ENCODE measurements at places on chromosomes 1 and 21. TPM values are rescaled to one million over a fixed set of nuclear protein-coding genes. Genes with fewer than 3 reads are reported as not detected.

The TSTD1 gene
- total RNA-seq = 95.0 TPM

The ITLN2 gene
- total RNA-seq = 6.3 TPM

The BMP8B gene
- total RNA-seq = 0.22 TPM

The P3H1 gene
- total RNA-seq = 15.6 TPM

The TOR3A gene
- 19.7 TPM for total RNA-seq

The HSD11B1 gene
- 17.2 TPM for total RNA-seq

The SYPL2 gene
- 4.7 TPM for total RNA-seq

The TTC22 gene
- 0.43 TPM for total RNA-seq

The C1orf21 gene
- 78.5 TPM for total RNA-seq

The CBR3 gene
- 8.2 TPM for total RNA-seq

The STYXL2 gene
- total RNA-seq = 60.2 TPM

The LMX1A gene
- total RNA-seq = not detected

The PAX7 gene
- total RNA-seq = not detected

The RPTN gene
- total RNA-seq = not detected

The VASH2 gene
- total RNA-seq = 0.47 TPM

The TP73 gene
- total RNA-seq = 0.16 TPM

The PRMT2 gene
- 60.5 TPM for total RNA-seq

The PLEKHA6 gene
- 25.7 TPM for total RNA-seq

The CLCA4 gene
- not detected for total RNA-seq

The HS2ST1 gene
- 7.7 TPM for total RNA-seq

The FCER1G gene
- total RNA-seq = 16.8 TPM

The OR2L8 gene
- not detected for total RNA-seq

The SLC2A5 gene
- 0.26 TPM for total RNA-seq

The OR2T2 gene
- not detected for total RNA-seq

The SPRR1B gene
- not detected for total RNA-seq

The DUSP10 gene
- 3.3 TPM for total RNA-seq

The HHIPL2 gene
- not detected for total RNA-seq

The PFDN2 gene
- total RNA-seq = 39.9 TPM

The COL6A2 gene
- total RNA-seq = 252 TPM

The SERPINC1 gene
- 0.31 TPM for total RNA-seq

The GORAB gene
- 9.2 TPM for total RNA-seq

The DMRTB1 gene
- not detected for total RNA-seq

The REN gene
- total RNA-seq = 0.83 TPM

The PCAT6 gene
- total RNA-seq = not detected

The LAMC2 gene
- 2.6 TPM for total RNA-seq

The CDC42BPA gene
- 26.0 TPM for total RNA-seq

The DTL gene
- total RNA-seq = 0.08 TPM

The PLA2G2A gene
- total RNA-seq = 1,320 TPM

The KLHDC9 gene
- total RNA-seq = 2.9 TPM

The NGF gene
- total RNA-seq = 5.1 TPM

The CLDN19 gene
- total RNA-seq = 0.28 TPM

The CLCA1 gene
- not detected for total RNA-seq

The S100A14 gene
- total RNA-seq = 2.4 TPM

The DMRTA2 gene
- not detected for total RNA-seq

The SLC37A1 gene
- 5.0 TPM for total RNA-seq

The MXRA8 gene
- 53.4 TPM for total RNA-seq

The ANXA9 gene
- total RNA-seq = 7.7 TPM

The DAB1 gene
- total RNA-seq = 3.3 TPM

The PPCS gene
- 42.6 TPM for total RNA-seq

The MPZ gene
- 5.1 TPM for total RNA-seq

The GNPAT gene
- 53.2 TPM for total RNA-seq

The WNT9A gene
- total RNA-seq = 0.78 TPM

The CD247 gene
- total RNA-seq = 0.79 TPM

The AVPR1B gene
- total RNA-seq = not detected

The PPM1J gene
- 7.9 TPM for total RNA-seq

The LRRC53 gene
- not detected for total RNA-seq

The KCND3 gene
- 19.6 TPM for total RNA-seq

All from right atrium auricular region (tissue), 2 donors.